Anterior cingulate cortex (tissue), 58 donors: ENCODE measurements at places on chromosomes 12 and 14.

- no peak for DNase-seq
Observed at GRCh38 chr14:71359823-71360222, 452.6 kb downstream of the PCNX1 start.

DNA sequence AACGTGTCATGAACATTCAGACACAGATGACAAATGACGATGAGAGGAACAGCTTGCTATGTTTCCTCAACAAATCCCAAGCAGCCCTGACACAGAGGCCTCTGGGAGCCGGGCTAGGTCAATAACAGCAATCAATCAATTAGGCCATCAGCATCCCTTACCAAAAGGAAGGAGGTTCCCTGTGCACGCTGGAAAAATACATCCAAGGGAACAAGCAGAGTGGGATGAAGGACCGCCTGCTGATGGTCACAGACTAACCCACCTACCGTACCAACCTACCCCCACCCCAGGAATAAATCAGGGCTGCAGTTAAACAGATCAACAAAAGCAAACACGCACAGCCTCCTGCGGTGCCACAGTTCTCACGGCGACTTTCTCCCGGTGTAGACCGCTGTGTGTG lies 265.1 kb upstream of the SFSWAP start:
- no peak for DNase-seq

GRCh38 chr14:68473794-68474193 lies 319.1 kb downstream of the ZFP36L1 start:
- no peak for DNase-seq

GRCh38 chr14:91412939-91413338 lies 4.7 kb downstream of the CCDC88C start:
- DNase-seq, result no peak

- DNase-seq, result no peak
Observed at GRCh38 chr12:98970950-98971349, 325.9 kb downstream of the APAF1 start.

DNA sequence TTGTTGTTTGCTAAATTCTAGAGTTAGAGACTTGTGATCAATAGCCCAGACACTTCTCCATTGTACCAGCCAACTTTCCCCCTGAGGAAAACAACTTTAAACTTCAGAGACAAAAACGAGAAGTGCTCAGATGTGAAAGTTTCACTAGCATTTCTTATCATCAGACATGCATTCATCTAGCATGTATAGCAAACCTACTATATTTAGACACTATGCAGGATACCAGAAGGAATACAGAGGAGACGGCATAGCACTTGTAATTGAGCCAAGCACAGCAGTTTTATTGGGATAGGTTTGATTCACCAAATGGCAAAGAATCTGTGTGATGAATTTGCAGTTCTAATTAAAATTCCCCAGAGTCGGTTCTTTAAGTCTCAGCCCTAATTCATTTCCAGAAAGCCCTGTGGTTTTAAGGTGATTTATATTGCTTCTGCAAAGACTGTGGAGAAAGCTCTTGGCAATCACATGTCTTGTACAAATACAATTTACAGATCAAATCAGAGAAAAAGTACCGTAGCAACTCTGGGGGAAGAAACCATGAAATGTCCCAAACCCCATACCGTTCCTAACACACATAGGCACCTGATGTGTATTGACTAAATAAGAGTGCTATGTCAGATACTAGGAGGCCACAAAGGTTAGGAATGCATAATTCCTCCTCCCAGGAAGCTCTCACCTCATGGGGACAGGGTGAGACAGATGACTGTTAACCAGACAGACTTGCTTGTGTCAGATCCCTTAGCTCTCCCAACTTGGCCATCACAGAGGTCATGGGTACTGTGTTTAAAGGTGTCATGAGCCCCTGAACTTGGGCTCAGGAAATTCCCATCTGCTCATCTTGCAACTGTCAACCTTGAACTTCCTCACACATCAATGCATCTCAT lies 69.6 kb upstream of the KRAS start:
- no peak for DNase-seq

DNA sequence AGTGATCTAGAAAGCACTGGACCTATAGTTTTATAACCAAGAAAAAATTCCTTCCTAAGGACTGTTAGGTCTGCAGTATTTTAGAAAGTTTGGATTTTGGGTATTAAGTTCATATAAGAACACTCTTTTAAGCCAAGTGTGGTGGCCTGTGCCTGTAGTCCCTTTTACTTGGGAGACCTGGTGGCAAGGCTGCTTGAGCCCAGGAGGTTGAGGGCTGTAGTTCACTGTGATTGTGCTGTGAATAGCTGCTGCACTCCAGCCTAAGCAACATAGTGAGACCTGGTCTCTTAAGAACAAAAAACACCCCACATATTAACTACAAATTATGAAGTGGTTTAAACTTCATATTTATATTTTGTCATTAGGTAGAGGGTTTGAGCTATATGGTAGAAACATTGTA lies 9.7 kb downstream of the DNM1L start:
- DNase-seq, result no peak

- no peak for DNase-seq
Observed at GRCh38 chr14:85421186-85421877, 108.6 kb upstream of the FLRT2 start.

DNA sequence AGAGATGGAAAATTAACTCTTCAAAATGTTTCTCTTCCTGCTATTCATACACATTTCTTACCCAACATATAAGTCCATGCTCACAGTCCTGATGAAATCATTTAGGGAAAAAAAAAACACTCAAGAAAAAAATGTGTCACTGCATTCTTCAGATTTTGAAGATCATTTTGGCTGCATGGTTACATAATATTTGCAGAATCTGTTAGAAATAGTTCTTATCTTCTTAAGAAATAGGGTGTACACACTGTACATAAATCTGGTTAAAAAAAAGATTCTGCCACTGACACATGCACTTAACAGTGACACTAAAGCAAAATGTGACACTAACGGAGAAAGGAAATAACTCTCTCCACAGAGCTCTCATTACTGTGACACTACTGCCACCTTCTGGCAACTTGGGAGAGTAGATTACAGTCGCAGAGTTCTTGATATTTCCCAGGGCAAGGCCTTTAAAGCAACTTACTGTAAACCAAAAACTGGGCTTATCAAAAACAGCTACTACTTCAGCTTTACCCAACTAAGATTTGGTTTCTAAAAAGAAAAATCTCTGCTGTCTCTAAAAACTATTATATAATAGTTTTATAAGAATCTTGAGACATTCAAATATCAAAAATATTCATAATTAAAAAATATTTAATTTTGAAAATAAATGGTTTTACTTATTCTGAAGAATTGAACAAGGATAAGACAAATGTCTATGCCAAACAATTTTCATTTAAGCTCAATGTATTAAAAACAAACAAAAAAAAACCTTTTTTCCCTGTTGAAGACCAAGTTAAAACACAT lies 65.0 kb downstream of the SETD3 start:
- DNase-seq, result peak; percentile 30

GRCh38 chr12:6724409-6724797 lies 557 bp downstream of the COPS7A start:
- no peak for DNase-seq

DNA sequence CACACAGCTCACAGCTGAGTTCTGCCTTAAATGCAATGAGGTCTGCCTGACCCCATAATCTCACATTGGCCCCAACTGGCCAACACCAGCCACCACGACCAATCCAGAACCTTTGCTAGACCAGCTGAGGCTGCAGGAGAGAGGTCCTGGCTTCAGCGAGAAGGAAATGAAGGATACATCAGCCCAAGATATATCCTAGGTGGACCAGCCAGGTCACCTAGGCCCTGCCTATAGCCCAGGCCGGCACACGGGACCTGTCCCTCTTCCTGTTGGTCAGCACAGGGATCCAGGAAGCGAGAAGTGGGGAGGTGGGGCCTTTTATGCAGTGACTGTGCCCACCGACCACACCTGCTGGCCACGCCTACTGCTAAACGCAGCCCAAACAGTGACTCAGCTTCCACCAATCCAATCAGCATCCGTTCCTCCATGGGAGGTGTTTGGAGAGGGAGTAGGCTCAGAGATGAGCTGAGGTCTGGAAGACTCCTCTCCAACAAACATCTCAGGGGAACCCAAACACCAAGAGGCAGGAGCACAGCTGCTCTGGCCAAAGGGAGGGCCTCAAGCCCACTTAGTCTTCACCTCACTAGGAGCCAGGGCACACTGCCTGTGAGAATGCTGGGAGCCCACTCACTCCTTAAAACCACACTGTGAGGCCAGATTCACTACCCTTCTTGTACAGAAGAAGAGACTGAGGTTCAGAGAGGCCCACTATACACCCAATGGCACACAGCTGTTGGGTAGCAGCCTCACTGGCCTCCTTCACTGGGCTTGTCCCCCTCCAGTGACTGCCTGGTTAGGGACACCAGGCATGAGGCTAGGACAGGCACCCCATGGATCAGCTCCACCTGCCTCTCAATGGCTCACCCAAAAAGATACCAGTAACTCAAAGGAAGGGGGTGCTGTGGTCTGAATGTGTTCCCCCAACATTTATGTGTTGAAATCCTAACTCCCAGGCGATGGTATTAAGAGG lies 51.3 kb upstream of the PPP2R5C start:
- DNase-seq, result no peak

DNA sequence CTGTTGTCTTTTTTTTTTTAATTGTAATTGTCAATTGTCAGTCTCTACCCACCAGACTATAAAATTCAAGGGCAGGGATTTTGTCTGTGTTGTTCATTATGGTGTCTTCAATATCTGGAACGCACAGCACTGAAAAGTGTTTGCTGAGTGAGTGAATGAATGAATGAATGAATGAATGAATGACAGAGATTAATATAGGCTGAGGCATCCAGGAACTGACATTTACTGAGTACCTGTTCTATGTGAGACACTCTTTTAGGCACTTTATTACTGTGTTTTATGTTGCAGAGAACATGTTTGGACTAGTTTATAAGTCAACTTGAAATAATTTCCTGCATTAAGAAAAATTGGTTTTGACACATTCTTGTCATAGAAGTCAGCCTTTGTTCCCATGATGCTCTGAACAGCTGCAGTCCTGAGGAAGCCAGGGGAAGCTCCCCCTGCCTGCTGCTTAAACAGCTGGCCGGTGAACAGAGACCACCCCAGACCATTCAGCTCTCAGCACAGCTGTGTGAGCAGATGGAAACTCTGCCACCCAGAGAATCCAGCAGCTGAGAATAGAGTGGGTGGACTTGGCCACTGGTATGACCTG lies 160.7 kb upstream of the CCND2 start:
- DNase-seq, result no peak

DNA sequence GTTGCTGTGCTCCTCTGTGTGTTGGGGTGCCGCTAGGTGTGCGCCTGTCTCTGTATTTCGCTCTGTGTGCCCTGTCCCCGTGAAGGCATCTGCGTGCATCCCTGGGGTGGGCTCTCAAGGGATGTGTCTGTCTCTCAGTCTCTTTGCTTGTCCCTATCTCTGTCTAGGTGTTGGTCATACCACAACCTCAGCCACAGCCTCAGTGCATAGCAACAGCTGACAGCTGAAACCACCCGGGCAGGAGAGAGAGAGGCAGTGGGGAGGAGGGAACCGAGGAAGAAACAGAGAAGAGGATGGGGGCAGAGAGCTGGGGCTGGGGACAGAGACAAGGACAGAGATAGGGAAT lies 953 bp upstream of the NXPH4 start:
- DNase-seq, result no peak

GRCh38 chr12:20549108-20549719 lies 145.9 kb upstream of the SLCO1C1 start:
- DNase-seq, result no peak

DNA sequence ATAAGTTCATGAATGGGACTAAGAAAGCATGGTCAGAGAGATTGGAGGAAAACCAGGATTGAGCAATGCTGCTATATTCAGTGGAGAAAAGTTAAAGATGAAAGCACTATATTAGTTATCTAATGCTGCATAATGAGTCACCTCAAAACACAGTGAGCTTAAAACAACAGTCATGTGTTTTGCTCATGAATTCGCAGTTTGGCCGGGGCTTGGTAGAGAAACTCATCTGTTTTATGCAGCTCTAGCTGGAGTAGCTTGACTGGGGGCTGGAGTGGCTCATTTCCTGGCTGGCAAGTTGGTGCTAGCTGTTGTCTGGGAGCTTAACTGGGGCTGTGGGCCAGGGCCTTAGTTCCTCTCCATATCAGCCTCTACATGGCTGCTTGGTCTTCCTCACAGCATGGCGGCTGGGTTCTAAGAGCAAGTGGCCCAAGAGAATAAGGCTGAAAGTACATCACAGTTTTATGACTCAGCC lies 90.1 kb downstream of the ADCK1 start:
- DNase-seq, result no peak

DNA sequence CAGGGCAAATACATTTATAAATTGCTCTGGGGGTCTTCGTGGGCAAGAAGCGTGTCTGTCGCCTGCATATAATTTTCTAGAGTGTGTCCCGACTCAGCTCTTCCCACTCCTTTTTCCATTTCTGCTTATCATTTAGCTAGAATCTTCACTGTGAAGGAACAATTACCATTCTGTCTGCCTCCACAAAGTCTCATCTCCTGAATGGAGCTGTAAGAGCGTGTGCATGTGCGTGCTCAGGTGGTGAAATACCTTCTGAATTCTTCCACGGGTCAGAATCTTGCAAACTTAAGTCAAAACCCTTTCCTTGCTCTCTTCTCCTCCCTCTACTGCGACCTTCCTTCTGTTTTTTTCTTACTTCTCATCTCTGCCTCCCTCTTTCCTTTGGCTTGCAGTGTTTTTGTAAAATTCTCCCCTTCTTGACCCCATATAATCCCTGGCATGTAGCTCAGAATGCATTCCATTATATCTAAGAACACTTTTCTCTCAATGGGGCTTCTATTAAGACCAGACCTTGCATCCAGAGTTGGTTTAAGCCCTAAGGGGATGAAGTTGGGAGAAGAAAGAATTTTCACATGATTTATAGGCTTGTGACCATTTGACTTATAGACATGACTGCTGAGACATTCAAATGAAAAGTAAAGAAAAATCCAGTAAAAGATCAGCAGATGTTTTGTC lies 25.0 kb upstream of the GSG1 start:
- no peak for DNase-seq

- no peak for DNase-seq
Observed at GRCh38 chr14:56751471-56751870, 58.8 kb downstream of the OTX2 start.

DNA sequence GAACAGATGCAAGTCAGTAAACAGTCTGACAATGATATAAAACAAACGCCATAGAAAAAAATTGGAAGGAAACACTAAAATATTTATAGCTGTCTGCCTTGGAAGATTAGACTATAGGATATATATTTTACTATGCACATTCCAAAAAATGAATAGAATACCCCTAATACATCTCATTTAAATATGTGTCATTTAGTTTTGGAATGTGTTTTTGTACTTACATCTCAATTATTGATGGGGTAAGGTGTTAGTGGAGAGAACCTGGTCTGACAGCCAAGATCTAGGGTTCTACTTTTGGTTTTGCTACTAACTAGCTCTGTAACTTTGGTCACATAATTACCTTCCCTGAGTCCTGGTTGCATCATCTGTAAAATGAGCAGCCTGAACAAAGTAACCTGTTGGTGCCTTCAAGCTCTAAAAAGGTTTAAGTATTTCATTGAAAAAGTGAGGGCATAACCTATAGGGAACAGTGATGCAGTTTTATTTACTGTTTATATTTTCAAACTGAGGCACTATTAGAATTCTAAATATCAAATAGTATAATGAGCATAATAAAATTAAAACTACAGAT lies 28.6 kb upstream of the SLC6A13 start:
- no peak for DNase-seq
